Stimulated activated CD4-positive, alpha-beta T cell treated with anti-CD3 and anti-CD28 coated beads, Interleukin-1b, Interleukin-23, amount 100 ng/mL, for 1 hour (primary cell): ENCODE measurements at places on chromosomes 1 and 21.

DNA sequence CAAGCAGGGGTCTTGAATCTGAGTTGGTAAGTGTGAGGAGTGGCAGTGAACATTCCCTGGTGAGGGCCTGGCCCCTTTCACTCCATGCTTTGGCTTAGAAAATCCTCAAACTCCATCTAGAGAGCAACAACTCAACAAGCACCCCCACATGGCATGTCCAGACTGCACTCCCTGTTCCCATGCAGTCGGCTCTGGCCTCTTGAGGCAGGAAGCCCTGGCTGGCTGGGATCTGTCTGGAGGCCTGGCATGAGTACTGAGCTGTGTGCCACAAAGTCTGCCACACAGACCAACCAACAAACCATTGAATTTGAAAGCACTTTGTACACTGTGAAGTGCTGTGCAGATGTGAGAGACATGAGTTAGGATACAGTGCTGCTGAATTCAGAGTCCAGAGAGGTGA, 25.2 kb downstream of the COA7 start:
- no peak for DNase-seq

DNA sequence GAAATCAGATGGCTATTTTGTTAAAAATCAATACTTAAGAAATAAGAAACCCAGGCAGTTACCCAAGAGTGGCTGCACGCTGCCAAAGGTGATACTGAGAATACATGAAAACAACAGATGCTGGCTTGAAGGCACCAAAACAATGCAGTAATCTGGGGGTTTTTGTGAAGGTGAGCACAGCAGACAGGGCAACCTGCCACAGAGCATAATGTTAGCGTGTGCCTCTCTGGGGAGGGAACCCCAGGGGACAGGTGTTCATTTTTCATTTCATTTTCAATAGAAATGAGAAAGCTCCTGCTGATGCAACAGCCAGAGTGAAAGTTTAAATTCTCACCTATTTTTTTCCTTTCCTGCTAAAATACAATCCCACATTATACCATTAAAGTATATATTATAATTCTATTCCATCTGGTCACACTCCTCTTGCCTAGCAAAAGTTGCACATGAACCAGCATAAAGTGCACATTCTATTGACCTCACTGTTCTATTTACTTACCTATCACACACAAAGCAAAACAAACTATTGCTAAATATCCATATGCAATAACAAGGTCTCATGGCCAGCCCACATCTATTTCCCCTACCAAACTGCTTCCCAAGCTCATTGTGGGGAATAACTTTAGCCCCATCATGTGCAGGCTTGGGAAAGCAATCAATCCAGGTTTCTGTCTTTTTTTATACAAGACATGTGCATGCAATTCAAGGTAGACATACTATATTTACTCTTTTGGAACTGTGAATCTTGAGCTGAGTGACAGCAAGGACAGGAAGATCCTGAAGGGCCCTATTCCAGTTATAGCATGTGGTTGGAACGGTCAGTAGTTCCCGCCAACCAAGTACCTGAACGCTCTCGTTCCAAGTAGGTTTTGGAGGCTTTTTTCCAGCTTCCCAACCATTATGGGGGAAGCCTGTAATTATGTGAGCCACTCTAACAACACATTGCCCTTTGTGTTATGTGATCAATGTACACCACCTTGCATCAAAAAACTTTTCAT, 173.6 kb downstream of the RERE start:
- no peak for DNase-seq

- no peak for DNase-seq
Observed at GRCh38 chr1:21700094-21700493, 30.9 kb upstream of the RAP1GAP start.

- no peak for DNase-seq
Observed at GRCh38 chr1:39409055-39409816, 82.2 kb upstream of the BMP8A start.

DNA sequence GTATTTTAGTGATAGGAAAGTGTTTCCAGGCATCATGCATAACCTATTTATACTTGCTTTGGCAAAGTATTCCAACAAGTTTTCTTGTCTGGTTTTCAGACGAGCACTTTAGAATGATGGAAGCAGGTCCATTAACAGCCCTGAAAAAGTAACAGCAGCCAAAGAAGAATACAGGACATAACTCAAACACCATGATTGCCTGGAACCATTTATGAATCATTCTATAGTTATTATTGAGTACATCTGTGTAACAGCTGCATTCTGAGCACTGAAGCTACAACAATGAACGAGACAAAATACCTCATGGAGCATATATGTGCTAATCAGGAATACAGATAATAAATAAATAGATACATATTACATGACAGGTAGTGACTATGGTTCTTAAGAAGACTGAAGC, 12.6 kb downstream of the IL10RB start:
- DNase-seq, result no peak

GRCh38 chr1:234295626-234296025, 77.6 kb upstream of the COA6 start:
- DNase-seq, result no peak

DNA sequence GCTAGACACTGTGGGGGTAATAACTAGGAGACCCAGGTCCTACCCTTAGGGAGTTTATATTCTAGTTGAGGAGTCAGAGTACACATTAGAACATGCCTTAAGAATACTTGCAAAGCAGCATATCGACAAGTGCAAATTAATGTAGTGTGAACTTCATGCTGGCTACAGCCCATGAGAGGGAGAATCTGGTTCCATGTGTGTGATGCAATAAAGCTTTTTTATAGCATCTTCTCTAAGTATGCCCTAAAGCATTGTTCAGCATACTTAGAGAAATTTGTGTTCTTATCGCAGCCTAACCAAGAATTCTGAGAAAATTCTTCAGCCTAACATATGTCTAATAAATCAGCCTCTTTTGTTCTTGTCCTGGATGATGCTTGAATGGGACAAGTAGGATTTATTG, 95.5 kb downstream of the SDCCAG8 start:
- DNase-seq, result no peak

DNA sequence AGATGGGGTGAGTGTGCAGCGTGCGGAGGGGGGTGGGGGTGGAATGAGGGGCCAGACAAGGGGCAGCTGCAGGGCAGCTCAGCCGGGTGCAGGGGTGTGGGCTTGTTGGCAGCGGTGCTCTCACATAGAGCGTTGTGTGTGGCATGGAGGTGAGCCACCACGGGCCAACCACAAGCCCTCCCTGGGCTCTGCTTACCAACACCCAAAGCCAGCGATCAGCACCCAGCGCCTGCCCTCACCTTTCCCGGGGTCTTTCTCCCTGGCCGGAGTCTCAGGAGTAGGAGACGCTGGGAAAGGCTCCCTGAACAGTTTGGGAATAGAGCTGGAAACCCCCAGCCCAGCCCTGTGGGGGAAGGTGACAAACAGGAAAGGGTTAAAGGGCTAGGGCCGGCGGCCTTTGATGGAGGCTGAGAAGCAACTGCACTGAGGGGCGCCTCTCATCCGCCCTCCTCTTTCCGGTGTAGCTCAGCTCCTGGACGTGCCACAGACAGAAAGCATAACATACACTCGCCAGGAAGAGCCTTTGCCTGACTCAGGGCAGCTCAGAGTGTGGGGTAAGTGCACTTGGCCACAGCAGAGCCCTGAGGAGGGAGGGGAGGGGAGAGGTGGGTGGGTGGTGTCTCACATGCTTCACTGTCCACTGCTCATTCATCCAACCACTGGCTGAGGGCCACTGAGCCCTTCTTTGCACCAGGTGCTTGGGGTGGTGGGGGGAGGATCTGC, 577 bp downstream of the IKBKE start:
- DNase-seq, result no peak

DNA sequence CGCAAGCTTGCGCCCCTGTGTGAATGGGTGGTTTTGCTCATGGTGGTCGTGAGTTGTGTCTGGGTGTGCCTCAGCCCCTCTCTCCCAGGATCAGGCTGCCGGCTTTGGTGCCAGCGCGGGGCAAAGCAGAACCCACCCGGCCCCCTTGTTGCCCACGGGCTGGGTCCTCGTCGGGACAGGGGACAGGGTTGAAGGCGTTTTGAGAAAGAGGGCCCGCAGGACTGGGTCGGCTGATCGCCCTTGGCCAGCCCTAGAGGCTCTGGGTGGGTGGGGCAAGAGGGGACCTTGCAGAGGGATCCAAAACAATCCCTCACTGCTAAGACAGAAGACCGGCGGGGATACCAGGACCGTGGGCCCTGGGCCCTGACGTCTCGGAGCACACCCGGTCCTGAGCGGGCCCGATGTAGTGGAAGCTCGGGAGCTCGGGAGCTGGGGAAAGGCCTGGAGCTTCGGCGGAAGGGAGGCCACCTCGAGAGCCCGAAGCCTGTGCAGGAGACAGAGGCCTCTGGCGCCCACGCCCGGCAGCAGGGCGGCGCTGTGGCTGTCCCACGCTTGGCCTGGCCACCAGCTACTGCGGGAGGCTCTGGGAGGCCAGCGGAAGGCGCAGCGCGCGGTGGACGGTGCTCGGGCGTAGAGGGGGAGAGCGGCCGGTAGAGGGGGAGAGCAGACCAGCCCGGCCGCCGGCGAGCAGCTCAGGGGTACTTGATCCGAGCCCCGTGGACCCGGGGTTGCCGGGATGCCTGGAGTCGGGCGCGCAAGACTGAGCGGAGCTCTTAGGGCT, 2.8 kb upstream of the ZNF678 start:
- DNase-seq, result no peak

- DNase-seq, result no peak
Observed at GRCh38 chr1:157105988-157106812, 6.6 kb upstream of the ETV3L start.

DNA sequence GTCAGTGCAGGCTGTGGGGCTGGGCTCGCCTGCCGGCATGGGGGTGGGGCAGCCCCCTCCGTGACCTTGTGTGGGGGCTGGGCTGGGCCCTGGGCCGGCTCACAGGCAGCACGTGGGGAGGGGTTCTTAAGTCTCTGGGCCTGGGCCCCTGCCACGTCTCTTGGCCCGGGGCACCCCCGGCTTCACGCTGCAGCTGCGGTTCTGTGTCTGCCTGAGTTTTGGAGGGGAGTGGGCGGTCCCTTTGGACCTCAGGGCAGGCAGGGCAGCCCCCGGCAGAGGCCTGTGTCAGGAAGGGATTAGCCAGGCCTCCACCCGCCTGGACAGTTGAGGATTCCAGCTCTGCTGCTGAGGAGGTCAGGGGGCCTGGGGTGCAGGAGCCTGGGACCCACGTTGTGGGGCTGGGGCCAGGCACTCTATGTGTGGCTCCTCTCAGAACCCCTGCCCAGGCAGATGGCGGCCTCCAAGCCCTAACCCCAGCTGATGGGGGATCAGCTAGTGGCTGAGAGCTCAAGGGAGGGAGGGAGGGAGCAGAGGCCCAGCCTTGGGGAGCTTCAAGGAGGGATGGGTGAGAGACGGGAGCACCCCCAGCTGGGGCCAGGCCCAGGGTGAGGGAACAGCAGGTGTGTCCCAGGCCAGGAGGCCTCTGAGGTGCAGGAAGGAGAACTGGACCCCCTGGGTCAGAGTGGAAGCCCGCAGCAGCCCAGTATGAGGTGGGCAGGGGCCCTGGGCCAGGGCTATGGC, 1.8 kb upstream of the PLCH2 start:
- DNase-seq, result no peak

- DNase-seq, result no peak
Observed at GRCh38 chr1:229381234-229381633, 38.4 kb upstream of the CCSAP start.

- no peak for DNase-seq
Observed at GRCh38 chr1:91734761-91735160, 151.2 kb downstream of the TGFBR3 start.

DNA sequence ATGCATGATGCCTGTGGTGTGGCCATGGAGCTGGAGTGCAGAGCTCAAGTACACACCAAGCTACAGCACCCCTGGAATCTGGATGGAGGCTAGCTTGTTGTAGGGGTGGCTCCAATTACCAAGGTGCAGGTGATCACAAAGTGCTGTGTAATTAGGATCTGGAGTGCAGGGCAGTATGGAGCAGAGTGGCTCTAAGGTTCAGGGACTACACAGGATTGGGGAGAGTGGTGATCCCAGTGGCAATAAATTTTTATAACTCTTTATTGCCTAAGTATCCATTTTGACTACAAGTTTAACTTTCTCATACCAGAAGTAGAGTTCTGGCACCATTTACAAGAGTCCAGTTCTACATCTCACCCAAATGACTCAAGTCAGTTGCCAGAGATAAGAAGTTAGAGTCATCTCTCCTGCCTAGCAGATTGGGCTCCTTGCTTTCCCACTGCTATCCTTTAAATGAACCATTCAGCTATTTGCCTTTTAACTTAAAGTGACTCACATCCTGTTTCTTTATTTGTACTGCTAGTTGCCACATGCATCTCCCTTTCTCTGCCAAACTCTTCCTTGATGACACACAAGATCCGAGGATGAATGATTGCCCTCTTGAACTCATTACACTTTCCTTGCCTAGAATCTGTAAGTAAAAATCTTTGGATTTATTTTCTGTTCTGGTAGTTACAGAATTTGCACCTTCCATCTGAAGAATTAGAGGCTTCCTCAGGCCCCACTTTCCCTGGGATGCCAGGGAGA, 427.2 kb downstream of the KCNT2 start:
- DNase-seq, result no peak

GRCh38 chr21:38680401-38680800, 125.3 kb upstream of the ETS2 start:
- DNase-seq, result no peak

GRCh38 chr1:193111641-193112090, 6.5 kb upstream of the GLRX2 start:
- DNase-seq, result no peak

DNA sequence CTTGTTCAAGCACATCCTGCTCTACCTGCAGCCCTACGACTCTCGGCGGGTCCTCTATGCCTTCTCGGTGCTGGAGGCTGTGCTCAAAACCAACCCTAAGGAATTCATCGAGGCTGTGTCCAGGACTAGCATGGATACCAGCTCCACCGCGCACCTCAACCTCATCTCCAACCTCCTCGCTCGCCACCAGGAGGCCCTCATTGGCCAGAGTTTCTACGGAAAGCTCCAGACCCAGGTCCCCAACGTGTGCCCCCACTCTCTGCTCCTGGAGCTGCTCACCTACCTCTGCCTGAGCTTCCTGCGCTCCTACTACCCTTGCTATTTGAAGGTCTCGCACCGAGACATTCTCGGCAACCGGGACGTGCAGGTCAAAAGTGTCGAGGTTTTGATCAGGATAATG, 74.3 kb upstream of the MORC3 start:
- DNase-seq, result no peak

- no peak for DNase-seq
Observed at GRCh38 chr1:34712007-34712688, 42.7 kb upstream of the GJB5 start.

GRCh38 chr1:100616121-100616621, 78.2 kb downstream of the GPR88 start:
- DNase-seq, result no peak

DNA sequence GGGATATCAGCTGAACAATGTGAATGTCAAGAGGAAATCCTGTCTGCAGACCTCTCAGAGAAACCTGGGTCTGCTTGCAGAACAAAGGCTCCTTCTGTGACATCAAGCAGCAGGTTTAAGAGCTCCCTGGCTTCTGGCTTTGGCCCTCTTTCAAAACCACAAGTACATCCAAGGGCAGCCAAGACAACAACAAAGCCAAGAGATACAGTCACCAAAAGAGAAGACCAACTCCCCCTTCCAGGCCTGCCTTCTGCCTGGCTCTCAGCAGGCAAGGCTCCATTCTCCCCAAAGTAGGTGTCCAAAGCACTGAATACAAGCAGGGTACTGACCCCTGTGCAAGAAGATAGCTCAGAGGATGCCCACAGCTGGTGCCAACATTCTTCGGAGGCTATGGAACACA, 11.5 kb downstream of the BCAR3 start:
- no peak for DNase-seq

- no peak for DNase-seq
Observed at GRCh38 chr1:183096894-183097293, 73.7 kb downstream of the LAMC1 start.

- DNase-seq, result no peak
Observed at GRCh38 chr1:216356945-216357344, 66.3 kb downstream of the USH2A start.
